Endothelial cell (in vitro differentiated cells): ENCODE measurements at places on chromosomes 6 and 20.

DNA sequence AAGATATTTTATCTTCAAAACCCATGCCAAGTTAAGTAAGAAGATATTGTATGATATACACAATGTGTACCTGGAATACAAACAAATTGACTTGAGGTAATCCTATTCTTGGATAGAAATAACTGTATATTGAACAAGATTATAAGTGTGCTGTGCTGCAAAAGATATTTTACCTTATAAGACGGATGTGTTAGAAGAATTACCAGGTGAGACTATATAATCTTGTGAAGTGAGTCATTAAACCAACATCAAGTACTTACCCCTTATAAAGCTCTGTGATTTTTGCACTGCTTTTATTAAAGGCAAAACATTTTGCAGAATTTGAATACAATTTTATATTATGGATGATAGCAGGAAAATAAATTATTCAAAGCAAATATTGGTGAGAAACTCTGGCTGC lies 570.0 kb downstream of the MMUT start:
- no peaks in the 10 kb centered on the region for H3K27me3 ChIP-seq
- H3K36me3 ChIP-seq, result no peaks in the 10 kb centered on the region
- H3K4me1 ChIP-seq, result peaks cover 3% of the 10 kb centered on the region
- no peak overlapping the region for H3K4me3 ChIP-seq
- H3K27ac ChIP-seq, result no peak overlapping the region

DNA sequence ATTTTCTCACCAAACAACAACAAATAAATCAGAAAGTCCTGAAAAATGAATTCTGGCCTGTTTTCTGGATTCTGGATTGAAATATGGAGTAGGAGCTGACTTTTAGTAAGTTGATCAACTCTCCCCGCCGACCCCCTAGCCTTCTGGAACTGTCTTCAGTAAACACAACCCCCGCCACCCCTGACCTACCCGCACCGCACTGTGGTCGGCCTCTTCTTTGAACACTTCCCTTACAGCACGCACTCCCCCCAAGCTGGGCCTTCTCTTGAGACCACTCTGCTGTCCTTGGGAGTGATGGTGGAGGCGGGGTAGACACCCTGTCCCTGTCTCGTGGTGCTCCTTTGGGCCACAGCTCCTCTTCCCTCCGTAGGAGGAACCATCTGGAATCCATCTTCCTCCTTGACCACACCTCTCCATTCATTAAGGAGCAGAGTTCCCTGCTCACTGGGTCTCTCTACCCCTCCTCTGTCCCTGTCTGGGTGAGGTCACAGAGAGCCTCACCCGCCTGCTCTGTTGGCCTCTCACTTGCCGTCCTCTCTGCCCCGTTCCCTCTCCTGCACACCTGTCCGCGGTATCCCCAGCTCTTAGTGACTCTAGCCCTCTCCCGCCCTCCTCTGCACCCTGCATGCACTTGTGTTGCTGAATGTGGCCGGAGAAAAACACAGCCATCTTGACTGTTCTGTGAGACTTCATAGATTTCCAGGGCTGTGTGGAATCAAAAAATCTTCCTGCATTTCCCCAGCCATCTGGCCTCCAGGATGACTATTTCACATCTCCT lies 19.1 kb downstream of the SYNJ2 start:
- peak overlapping the region; percentile 66 for H3K27ac ChIP-seq
- peaks cover 18% of the 10 kb centered on the region for H3K27me3 ChIP-seq
- peak overlapping the region; percentile 61 for H3K4me3 ChIP-seq
- H3K36me3 ChIP-seq, result peaks cover 25% of the 10 kb centered on the region
- H3K4me1 ChIP-seq, result peaks cover 42% of the 10 kb centered on the region

DNA sequence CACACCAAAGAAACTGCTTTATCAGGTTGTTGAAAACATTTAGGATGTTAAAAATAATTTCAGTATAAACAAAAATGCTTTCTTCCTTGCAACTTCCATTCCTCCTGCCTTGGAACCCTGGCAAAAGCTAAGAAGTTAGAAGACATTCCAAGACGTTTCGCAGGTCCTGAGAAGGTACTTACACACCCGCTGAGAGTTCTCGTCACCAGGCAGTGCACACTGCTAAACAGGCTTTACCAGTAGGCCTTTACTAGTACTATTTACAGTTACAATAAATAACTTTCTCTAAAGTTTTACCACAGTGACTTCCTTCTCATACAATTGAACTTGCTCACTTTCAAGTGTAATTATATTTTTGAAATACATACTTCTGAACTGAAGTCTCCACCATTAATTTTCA lies 81.4 kb upstream of the RPS6KA2 start:
- no peak overlapping the region for H3K27ac ChIP-seq
- no peak overlapping the region for H3K4me3 ChIP-seq
- H3K4me1 ChIP-seq, result no peaks in the 10 kb centered on the region
- H3K27me3 ChIP-seq, result peaks cover 3% of the 10 kb centered on the region

- no peak overlapping the region for H3K4me3 ChIP-seq
- peaks cover 7% of the 10 kb centered on the region for H3K36me3 ChIP-seq
- no peak for DNase-seq
- H3K27me3 ChIP-seq, result no peaks in the 10 kb centered on the region
- peak overlapping the region; percentile 98 for H3K27ac ChIP-seq
Observed at GRCh38 chr6:30515106-30515505, 25.8 kb downstream of the HLA-E start.

- no peaks in the 10 kb centered on the region for H3K36me3 ChIP-seq
- H3K4me3 ChIP-seq, result no peak overlapping the region
- no peak for DNase-seq
- H3K27ac ChIP-seq, result no peak overlapping the region
Observed at GRCh38 chr6:39204646-39205244, 24.5 kb downstream of the KCNK5 start.

DNA sequence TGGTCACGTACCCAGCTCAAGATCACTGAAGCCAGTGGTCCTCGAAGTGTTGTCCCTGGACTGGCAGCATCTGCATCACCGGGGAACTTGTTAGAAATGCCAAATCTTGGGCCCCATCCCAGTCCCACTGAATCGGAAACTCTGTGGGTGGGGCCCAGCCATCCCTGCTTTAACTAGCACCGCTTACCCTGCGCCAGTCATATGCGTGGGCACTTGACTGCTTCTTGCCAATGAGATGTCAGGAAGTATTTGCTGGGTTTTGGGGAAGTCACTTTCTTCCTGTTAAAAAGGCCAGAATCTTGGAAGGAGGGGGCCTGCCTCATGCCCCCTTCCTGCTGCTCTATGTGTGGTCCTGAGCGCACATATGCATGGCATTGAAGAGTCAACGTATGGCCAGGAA lies 11.7 kb upstream of the SULF2 start:
- no peaks in the 10 kb centered on the region for H3K36me3 ChIP-seq
- H3K4me1 ChIP-seq, result peaks cover 9% of the 10 kb centered on the region
- no peak for DNase-seq
- H3K27ac ChIP-seq, result no peak overlapping the region
- H3K4me3 ChIP-seq, result no peak overlapping the region
- H3K27me3 ChIP-seq, result peaks cover 3% of the 10 kb centered on the region

DNA sequence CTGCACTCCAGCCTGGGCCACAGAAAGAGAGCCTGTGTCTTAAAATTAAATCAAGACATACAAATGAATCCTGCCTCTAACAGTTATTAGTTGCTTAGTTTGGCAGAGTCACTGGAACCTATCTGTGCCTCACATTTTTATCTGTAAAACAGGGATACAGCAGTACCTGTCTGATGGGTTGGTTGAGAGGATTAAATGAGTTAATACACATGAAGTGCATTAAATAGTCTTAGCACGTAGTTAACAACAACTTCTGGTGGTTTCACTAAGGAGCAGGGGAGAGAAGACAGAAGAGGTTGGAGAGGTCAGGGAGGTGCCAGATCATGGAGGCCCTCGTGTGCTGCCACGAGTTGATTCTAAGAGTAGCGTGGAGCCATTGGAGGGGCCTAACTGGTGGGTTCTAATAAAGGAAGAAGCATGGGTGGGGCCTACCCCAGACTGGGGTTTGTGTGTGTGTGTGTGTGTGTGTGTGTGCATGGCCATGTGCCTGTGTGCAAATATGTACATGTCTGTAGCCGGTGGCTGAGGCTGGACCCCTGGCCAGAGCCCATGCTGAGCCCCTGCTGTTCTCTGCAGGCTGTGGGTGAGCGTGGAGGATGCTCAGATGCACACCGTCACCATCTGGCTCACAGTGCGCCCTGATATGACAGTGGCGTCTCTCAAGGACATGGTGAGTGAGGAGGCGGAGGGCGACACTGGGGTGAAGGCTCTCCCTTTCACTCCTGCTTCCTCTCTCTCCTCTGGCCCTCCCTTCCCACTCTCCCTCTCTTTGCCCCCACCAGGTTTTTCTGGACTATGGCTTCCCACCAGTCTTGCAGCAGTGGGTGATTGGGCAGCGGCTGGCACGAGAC lies 9.1 kb downstream of the RBCK1 start:
- DNase-seq, result no peak
- H3K27ac ChIP-seq, result no peak overlapping the region
- H3K36me3 ChIP-seq, result peaks cover 32% of the 10 kb centered on the region
- peaks cover 3% of the 10 kb centered on the region for H3K4me1 ChIP-seq

GRCh38 chr6:3356056-3356823 lies 97.5 kb downstream of the PSMG4 start:
- peaks cover 18% of the 10 kb centered on the region for H3K27me3 ChIP-seq
- DNase-seq, result peak; percentile 52
- no peak overlapping the region for H3K4me3 ChIP-seq
- peaks cover 25% of the 10 kb centered on the region for H3K36me3 ChIP-seq
- peak overlapping the region; percentile 64 for H3K27ac ChIP-seq

DNA sequence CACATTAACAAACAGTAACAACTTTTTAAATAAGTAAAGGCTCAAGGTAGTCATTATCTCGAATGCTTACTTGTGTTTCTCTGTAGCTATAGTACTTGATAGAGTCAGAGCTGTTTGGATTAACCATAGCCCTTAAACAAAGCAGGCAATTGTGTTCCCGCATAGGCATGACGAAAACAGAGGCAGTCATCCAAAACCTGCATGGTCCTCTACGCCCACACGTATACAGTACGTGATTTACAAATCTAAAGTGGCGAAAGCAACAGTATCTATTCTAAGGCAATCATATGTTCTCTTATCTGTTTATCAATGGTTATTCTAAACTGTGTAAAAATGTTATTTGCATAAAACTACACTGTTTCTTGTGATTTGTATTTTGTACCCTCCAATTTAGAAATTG lies 31.8 kb downstream of the HFE start:
- no peak overlapping the region for H3K27ac ChIP-seq
- no peak overlapping the region for H3K4me3 ChIP-seq
- no peak for DNase-seq
- H3K27me3 ChIP-seq, result peaks cover 8% of the 10 kb centered on the region
- peaks cover 12% of the 10 kb centered on the region for H3K4me1 ChIP-seq
- no peaks in the 10 kb centered on the region for H3K36me3 ChIP-seq

- DNase-seq, result no peak
- H3K27ac ChIP-seq, result no peak overlapping the region
- no peaks in the 10 kb centered on the region for H3K4me1 ChIP-seq
- H3K36me3 ChIP-seq, result no peaks in the 10 kb centered on the region
Observed at GRCh38 chr6:121806116-121806515, 370.7 kb downstream of the GJA1 start.

DNA sequence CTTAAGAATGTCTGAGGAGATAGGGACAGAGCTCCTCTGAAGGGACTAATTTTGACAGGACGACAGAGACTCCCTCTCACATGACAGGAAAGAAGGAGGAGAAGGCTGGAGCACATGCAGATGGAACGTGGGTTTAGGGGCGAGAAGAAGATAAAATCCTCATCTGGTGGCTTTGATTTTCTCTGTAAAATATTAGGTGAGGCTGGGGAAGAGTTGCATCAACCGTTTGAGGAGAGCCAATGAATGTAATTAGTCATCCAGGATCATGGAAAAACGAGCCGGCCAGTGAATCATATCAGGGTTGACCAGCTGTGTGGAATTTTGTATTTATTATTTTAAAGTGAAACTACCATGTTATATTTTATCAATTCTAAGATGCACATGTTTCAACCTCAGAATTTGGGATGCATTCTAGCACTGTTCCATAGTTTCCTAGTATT lies 46.9 kb upstream of the ADGRF4 start:
- H3K4me3 ChIP-seq, result no peak overlapping the region
- no peak overlapping the region for H3K27ac ChIP-seq

DNA sequence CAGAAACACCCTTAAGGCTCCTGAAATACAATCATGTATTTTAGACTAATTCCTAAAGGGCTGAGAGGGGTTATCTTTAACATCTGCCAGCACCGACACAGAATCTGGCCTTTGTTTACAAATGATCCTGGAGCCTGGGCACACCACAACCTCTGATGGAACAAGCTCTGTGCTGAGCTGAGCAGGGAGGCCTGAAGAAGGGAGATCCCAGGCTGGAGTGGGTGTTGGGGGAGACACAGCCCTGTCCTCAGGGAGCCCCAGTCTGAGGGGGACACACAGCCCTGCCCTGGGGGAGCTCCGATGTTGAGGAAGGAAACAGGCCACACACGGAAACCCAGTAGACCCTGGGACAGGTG lies 130.5 kb downstream of the VEGFA start:
- H3K27ac ChIP-seq, result no peak overlapping the region
- DNase-seq, result no peak
- no peaks in the 10 kb centered on the region for H3K36me3 ChIP-seq

DNA sequence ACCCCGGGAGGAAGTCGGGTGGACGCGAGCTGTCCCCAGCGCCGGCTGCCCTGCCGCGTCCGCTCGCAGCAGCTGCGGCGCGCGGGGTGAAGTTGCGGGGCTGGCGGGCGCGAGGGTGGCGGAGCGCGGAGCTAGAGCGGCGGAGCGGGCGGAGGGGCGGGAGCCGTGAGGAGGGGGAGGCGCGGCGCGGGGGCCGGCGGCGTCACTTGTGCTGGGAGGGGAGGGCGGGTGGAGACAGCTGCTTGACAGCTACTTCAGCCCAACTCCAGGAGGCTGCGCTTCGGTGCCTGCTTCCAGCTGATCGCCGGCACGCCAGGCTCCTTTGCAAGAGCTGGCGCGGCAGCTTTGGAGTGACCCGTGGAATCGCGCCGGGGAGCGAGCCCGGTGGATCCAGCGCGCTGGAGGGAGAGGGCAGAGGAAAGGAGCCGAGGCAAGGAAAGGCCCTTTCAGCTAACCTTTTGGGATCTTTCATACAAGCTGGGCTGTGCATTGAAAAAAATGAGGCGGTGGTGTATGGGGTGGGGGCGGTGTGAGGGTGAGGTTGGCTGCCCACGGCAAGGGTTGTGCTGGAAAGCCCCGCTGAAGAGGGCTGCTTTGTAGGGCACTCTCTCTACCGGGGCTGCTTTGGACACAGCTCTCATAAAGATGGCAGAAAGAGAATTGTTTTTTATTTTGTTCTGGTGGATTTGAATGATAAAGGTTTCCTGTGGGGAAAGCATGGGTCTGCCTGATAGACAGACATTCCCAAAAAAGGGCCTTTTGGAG lies 24.6 kb downstream of the RIPOR2 start:
- peak overlapping the region; percentile 93 for H3K4me3 ChIP-seq
- H3K36me3 ChIP-seq, result no peaks in the 10 kb centered on the region
- peaks cover 24% of the 10 kb centered on the region for H3K27me3 ChIP-seq
- no peak overlapping the region for H3K27ac ChIP-seq

DNA sequence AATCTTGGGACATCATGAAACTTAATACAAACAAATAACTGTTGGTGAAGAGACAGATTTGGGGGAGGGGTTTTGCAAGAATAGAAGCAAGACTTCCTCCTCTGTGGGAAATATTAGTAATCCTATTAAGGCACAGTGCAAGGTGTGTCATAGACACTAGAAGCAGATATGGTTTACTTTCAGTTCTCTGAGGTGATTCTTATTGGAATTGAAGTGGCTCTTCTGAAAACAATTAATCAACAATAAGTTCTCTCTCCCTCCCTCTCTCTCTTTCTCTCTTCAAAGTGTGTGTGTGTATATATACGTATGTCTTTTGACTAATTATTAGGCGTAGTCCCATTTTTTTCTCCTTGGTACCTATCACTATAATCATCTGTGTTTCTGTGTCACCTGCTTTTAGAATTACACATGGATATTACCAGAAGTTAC lies 99.8 kb downstream of the HIVEP2 start:
- H3K36me3 ChIP-seq, result no peaks in the 10 kb centered on the region
- DNase-seq, result no peak
- H3K4me3 ChIP-seq, result no peak overlapping the region
- H3K27ac ChIP-seq, result peak overlapping the region; percentile 49
- peaks cover 1% of the 10 kb centered on the region for H3K27me3 ChIP-seq
